ENCODE measurements at places on chromosomes 7 and 10. TPM values are rescaled to one million over a fixed set of nuclear protein-coding genes. Genes with fewer than 3 reads are reported as not detected.

CNNM1 gene
- total RNA-seq = not detected

EN2 gene
- total RNA-seq = 0.29 TPM

LIPJ gene
- total RNA-seq = not detected

CPN1 gene
- total RNA-seq = not detected

TSPAN13 gene
- total RNA-seq = 55.0 TPM

CLDN4 gene
- 1.2 TPM for total RNA-seq

DCLRE1C gene
- 3.5 TPM for total RNA-seq

C10orf62 gene
- not detected for total RNA-seq

SUN3 gene
- 1.1 TPM for total RNA-seq

ABCC2 gene
- 2.1 TPM for total RNA-seq

- no peak for DNase-seq
Observed at GRCh38 chr10:7401782-7402181, 9.1 kb downstream of the SFMBT2 start.

DNA sequence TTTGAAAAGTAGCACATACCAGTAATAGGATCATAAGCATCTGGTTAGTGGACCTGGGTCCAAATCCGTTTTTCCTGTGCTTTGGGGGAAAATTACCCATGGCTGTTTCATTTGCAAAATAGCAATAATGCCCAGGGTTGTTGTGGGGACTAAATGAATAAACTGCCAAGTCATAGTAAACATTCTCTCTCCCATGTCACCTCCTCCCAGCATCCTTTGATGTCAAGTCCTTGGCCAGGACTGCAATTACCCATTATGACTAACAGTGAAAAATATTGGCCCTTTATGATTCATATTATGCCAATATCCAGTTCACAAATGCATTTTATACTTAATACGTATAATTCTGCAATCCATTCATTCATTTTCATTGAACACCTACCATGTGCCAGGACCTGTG lies 23.0 kb downstream of the TOMM7 start:
- no peak for DNase-seq

DNA sequence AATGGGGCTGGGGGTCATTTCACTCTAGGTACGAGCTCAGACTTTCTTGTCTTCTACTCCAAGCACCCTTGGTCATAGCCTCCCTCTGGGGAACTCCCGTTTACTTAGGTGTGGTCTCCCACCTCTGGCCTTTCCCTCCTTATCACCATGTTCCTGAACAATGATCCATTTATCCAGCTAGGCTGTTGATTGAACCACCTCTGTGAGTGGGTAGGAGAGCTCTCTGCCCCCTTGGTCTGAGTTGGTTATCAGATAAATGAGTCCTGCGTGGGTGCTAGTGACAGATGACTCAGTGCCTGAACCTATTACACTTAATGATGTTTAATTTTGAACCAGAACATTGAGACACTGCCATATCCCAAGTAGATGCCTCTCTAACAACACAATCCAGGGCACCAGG lies 9.4 kb downstream of the BLNK start:
- no peak for DNase-seq

DNA sequence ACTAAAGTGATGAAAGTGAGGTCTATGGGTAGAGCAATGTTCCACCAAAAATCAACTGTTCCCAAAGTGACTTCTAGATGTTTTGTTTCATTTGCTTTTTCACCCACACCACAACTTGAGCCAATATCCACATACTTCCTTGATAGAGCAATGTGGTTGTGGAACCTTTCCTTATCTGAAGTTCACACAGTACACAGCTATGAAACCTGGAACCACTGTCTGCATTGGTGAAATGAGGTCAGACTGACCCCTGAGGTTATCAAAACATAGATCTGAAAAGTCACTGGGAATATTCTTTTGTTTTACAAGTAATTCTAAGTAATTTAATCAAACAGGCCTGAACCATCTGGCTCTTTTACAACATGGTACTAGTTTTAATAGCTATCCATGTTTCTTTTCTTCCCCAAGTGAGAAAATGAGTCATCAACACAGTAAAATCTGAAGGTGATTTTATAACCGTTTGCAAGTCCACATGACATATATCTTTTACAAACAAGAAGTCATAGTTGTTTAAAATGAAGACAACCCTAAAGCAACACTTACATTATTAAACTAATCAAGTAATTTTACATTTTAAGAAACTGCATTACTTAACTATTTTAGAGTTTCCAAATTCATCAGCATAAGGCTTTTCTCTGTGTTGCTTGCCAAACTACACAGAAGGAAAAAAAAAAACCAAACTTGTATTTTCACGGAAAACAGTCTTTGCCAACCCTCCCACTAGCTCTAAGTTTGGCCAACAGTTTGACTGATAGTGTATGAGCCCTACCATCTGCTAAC lies 80.3 kb downstream of the LRRC17 start:
- peak; percentile 74 for DNase-seq

- peak; percentile 40 for DNase-seq
Observed at GRCh38 chr7:35508623-35509400, 186.1 kb downstream of the HERPUD2 start.

GRCh38 chr10:126459032-126459831 lies 71.0 kb upstream of the ADAM12 start:
- DNase-seq = peak; percentile 28

DNA sequence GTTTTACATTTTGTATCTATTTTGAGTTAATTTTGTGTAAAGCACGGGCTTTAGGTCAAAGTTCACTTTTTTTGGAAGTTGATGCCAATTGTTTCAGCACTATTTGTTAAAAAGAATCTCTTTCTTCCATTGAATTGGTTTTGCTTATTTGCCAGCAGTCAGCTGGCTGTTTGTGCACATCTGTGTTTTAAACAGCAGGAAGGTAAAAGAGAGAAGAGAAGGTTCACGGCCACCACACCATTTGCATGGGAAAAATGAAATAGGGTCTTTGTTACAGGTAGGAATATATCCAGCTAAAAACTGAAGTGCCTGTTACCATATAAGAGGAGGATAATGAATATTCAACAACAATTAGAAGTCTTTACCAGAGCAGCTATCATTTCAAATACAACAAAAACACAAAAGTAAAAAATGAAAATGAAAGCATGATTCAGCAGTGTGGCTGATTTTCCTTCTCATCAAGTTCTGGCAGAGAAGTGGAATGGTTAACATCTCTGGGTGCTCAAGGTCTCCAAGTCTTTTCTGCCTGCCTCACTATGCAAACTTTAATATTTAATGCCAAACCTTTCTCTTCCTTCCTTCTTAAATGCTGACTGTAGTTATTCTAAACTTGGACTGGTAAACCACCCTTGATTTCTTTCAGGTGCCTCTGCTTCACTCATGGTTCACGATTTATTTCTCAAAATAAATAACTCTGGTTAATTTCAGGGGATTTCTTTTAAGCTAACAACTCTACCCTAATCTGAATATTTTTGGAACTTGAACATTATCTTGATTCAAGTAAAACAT lies 841.5 kb downstream of the GRM8 start:
- DNase-seq = peak; percentile 20

DNA sequence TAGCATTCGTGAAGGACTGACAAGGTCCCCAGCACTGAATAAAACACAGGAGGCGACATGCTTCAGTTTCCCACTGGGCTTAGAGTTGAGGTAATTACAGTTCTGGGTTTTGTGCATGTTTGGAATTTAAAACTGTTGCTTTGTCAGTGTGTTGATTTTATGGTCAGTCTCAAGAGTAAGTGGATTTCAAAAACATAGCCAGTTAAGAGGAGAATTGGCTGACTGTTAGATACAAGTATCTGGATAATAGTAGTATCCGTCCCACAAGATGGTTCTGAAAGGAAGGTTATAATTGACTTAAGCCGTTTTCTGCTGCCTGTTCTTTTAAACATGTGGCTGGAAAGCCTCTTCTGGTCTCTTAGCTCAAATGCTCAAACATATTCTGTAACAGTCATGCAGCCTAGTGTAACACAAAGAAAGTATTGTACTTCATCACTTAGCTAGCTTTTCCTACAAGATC lies 170.9 kb downstream of the POLR1F start:
- peak; percentile 70 for DNase-seq

DNA sequence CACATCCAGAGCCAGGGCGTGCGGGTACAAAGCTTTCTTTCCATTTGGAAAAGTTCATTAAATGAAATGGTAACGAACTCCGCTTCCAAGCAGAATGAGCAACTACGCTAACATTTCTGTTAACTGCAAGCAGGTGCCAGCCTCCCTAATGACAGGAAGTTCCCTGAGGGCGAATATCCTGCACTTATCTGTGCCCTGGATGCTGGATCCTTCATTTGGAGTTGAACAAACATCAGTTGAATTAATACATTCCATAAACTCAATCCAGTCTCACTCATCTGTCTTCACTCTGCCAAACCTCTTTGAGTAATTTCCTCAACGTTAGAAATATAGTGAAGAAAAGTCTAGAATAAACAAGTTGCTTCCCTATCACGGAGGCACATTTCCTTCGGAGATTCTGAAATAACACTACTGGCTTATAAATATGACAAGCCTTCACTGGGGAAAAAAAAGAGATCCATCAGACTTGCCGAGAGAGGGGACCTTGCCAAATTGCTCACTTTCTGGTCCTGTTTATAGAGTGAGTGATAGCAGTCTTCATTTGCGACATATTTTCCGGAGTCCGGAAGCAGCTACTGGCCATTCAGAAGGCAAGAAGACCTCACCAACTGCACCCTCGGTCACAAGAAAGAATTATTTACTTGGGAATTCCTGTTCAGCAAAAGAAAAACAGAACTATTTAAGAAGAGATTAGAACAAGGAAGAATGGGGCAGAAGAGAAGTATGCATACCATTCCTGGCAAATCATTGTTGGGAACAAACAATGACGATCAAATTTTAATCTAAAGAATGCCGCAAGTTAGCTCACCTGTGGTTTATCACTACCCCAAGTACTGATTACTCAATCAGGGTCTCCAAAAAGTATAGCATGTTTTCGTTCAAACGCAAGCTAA lies 196.4 kb downstream of the FAM107B start:
- no peak for DNase-seq

GRCh38 chr7:131931370-131931769 lies 374.9 kb upstream of the PODXL start:
- DNase-seq = no peak

DNA sequence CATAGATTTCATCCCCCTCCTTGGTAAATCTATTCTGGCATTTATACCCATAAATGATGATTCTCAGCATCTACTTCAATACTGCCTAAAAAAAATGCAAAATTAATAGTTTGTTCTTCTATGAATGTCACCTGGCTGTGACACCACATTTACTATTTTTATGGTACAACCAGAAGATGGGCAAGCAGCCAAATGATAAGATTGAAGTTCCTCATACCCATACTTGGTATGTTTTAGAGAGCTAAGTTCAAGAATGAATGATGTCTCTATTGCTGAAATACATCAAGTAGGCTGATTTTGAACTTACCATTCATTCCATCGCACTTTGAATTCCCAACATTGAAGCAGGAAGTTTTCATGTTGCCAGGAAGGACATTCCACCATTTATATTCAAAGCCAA lies 134.2 kb downstream of the ELAPOR2 start:
- no peak for DNase-seq

- DNase-seq = no peak
Observed at GRCh38 chr7:133409966-133410365, 157.1 kb downstream of the EXOC4 start.

DNA sequence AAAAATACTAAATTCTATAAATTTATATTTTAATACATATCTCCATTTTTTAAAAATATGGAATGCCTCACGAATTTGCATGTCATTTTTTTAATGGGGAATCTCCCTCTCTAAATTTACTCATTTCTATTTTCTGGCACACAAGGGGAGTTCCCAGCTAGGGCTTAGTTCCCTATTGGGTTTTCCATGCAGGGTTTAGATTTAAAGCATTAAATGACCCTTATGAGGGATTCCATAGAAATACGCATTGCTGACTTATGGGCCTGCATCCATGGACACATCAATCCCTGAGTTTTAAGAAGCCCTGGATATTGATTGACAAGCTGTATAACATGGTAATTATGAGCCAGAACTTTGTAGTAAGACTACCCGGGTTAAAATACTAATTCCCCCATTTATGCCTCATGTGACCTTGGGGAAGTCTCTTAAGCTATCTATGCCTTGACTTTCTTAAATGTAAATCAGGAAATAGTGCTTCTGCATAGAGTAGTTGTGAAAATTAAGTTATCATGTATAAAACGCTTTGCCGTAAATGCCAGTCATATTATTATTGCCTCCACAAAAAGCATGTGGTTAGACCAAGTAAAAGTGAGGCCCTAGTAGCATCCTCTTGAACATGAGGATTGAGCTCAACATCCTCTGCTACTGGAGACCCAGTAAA lies 78.8 kb upstream of the ANKRD1 start:
- no peak for DNase-seq

DNA sequence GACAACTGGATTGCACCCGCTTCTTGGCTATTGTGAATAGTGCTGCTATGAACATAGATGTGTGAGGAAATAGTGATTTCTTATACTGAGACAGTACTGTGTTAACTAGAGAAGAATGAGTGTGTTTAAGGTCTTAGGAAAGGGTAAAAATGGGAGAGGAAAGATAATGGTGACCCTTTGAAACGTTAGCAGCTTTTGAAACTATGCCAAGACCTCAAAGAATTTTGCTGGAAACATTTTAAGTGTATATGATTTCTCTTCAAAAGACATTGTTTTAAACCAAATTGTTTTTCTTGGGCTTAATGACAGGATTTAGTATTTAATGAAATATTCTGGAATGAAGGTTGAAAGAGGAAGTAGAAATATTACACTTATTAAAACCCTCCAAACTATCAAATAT lies 100.8 kb upstream of the ARHGAP21 start:
- DNase-seq = no peak

GRCh38 chr10:712089-712488 lies 22.6 kb upstream of the DIP2C start:
- no peak for DNase-seq

- no peak for DNase-seq
Observed at GRCh38 chr7:113374955-113375354, 256.6 kb upstream of the SMIM30 start.

- no peak for DNase-seq
Observed at GRCh38 chr10:52526251-52526823, 212.3 kb downstream of the DKK1 start.

- DNase-seq = no peak
Observed at GRCh38 chr10:48465860-48466521, 138.9 kb downstream of the ARHGAP22 start.

DNA sequence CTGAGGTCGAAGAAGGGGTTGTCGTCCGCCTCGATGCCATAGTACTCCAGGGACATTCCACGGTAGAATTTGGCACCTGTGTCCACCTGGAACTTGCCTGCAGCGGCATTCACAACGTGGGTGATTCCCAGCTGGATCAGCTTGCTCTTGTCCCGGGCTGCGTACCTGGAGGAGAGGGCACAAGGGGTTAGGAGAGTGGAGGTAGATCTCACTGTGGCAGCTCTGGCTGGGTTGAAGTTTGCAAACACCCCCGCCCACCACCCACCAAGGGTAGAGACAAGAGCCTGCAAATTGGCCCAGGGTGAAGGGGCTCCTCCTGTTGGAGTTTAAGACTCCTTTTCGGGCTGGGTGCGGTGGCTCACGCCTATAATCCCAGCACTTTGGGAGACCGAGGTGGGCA lies 15.8 kb upstream of the SAMD8 start:
- no peak for DNase-seq

GRCh38 chr10:33265621-33266020 lies 68.8 kb downstream of the NRP1 start:
- no peak for DNase-seq

- peak; percentile 47 for DNase-seq
Observed at GRCh38 chr7:116236020-116236630, 25.8 kb downstream of the TES start.

- no peak for DNase-seq
Observed at GRCh38 chr7:101119876-101120275, 7.0 kb upstream of the SERPINE1 start.

GRCh38 chr7:116731445-116732335 lies 59.7 kb downstream of the MET start:
- DNase-seq = no peak

Data from H4 (cell line).